Lung (tissue), 17 donors: ENCODE measurements at places on chromosomes 2 and 18.

GRCh38 chr18:9860682-9861081 is 25.1 kb upstream of the TXNDC2 start:
- no peak for DNase-seq

GRCh38 chr2:121279476-121280220 is 5.4 kb downstream of the TFCP2L1 start:
- no peak for DNase-seq

GRCh38 chr2:228367356-228367755 is 185.9 kb upstream of the SPHKAP start:
- no peak for DNase-seq

GRCh38 chr2:156687715-156688114 is 251.5 kb downstream of the GPD2 start:
- no peak for DNase-seq

- peak; percentile 84 for DNase-seq
Measured at GRCh38 chr18:43159086-43159770, 43.7 kb upstream of the RIT2 start.

DNA sequence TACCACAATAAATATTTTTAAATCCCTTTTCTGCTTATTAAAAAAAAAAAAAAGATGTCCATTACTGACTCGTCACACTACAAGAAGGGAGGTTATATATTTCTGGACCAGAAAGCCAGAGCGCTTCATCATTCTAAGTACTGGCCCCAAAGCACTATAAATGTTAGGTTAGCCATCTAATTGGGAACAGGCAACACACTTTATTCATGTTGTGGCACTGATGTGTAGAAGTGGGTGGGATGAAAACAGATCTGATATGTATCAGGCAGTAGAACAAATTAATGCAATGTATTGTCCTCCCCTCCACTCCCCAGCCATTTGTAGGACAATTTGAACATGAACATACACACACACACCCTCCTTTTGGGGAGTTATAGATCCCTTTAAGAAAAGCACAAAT is 24.4 kb downstream of the LANCL1 start:
- DNase-seq: no peak

- no peak for DNase-seq
Measured at GRCh38 chr18:49704334-49704733, 109.0 kb downstream of the ACAA2 start.

- no peak for DNase-seq
Measured at GRCh38 chr2:212402316-212402715, 136.3 kb downstream of the ERBB4 start.
